Stomach (tissue), 19 donors: ENCODE measurements at places on chromosomes 3 and 15. TPM values are rescaled to one million over a fixed set of nuclear protein-coding genes. Genes with fewer than 3 reads are reported as not detected.
A peak's percentile ranks its signal among the peaks of the same experiment; 100 is the strongest.

DNA sequence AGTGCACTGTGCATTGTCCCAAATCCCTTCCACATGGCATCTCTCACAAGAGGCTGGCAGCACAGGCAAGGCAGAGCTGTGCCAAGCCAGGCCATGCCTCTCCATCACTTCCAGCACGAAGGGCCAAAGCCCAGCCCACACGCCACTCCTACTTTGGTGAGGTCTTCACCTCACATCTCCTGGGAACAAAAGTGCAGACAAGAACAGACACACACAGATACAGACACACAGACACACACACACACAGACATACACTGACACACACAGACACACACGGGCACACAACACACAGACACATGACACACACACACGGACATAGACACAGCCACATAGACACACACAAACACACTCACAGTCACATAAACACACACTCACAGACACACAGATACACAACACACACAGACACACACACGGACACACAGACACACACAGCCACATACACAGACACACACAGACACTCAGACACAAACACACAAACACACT, 233.3 kb downstream of the UACA start:
- H3K4me3 ChIP-seq: no peak overlapping the region
- no peak for DNase-seq
- no peaks in the 10 kb centered on the region for H3K36me3 ChIP-seq
- no peak overlapping the region for H3K27ac ChIP-seq
- H3K27me3 ChIP-seq: peaks cover 4% of the 10 kb centered on the region
- H3K4me1 ChIP-seq: no peaks in the 10 kb centered on the region

The SST gene
- total RNA-seq: 331 TPM

DNA sequence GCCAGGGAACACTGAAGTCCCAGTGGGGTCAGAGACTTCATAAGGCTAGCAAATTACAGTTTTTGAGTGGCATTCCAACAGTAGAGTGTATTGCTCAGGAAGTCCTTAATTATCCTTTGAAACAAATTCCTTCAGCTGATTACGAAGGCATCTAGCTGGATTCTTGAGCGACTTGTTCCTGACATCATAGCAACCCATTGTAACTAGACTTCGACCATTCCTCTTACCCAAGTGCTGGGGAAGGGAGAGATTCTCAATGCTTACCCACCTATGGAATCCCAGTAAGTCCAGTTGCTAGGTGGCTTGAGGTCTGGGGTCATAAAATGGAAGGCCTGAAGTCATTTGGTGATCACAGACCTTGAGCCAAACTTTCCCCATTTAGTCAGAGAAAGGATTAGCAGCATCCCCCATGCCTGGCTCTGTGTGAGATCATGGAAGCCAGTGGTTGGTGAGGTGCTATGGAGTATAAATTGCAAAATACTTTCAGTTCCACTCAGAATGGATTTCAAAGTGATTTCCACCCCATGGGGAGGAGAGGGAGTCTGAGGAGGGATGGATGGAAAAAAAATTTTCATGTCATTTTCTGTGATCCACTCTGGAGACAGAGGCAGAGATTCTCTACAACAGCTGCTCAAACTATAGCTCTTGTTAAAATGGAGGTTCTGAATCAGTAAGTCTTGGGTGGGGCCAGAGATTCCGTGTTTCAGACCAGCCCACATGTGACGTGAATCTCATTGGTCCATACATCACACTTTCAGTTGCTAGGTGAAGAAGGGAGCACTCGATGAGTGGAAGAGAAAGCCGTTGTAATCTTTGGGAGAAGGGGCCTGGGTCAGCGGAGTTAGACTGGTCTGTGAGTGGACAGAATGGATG, 45.7 kb downstream of the CD86 start:
- peak; percentile 24 for DNase-seq
- H3K4me1 ChIP-seq: no peaks in the 10 kb centered on the region
- no peak overlapping the region for H3K4me3 ChIP-seq
- H3K27ac ChIP-seq: no peak overlapping the region
- no peaks in the 10 kb centered on the region for H3K27me3 ChIP-seq
- no peaks in the 10 kb centered on the region for H3K36me3 ChIP-seq

DNA sequence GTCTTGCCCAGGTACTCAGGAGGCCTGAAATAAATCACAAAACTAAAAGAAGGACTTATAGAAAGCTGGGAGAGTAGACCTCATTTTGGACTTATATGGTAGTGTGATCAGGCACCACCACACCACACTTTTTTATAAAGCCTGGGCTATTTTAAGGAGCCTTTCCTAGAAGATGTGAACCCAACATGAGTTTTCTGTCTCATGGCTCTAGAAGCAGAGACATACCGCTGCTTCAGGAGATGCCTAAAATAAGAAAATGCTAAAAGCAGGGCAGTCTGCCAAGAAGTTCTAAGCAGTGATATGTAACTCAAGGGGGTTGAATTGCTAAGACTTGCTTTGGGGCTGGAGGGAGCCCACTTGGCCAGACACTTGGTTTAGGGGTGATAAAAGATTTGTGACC, 49.6 kb downstream of the SUMF1 start:
- no peak for DNase-seq
- peaks cover 15% of the 10 kb centered on the region for H3K4me1 ChIP-seq
- peaks cover 61% of the 10 kb centered on the region for H3K36me3 ChIP-seq
- H3K4me3 ChIP-seq: no peak overlapping the region

DNA sequence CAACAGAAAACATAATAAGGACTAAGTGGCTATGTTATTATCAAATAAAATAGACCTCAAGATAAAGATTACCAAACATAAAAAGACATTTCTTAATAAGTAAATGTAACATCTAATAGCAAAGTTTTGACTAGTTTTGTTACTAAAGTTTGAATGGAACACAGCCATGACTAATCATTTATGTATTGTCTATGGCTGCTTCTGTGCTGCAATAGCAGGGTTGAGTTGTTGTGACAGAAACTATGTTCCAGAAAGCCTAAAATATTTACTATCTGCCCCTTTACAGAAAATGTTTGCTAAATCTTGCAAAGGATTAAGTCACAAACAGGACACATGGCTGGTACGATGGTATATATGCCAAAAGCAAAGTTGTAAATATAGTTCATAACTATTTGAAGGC, 37.9 kb upstream of the MYH15 start:
- no peak overlapping the region for H3K27ac ChIP-seq
- peaks cover 5% of the 10 kb centered on the region for H3K36me3 ChIP-seq
- no peaks in the 10 kb centered on the region for H3K27me3 ChIP-seq
- no peak for DNase-seq
- H3K4me3 ChIP-seq: no peak overlapping the region
- H3K4me1 ChIP-seq: no peaks in the 10 kb centered on the region
